Hematopoietic multipotent progenitor cell (in vitro differentiated cells): ENCODE measurements at places on chromosomes 7 and 10. TPM values are rescaled to one million over a fixed set of nuclear protein-coding genes. Genes with fewer than 3 reads are reported as not detected.

- no peak for DNase-seq
Observed at GRCh38 chr7:135121868-135122267, 26.0 kb upstream of the TMEM140 start.

GRCh38 chr7:78585980-78586379 lies 787.4 kb downstream of the PHTF2 start:
- no peak for DNase-seq

GRCh38 chr7:30814700-30815387 lies 43.6 kb downstream of the MINDY4 start:
- DNase-seq, result no peak

GRCh38 chr10:133030781-133031180 lies 56.9 kb upstream of the ADGRA1 start:
- no peak for DNase-seq

GRCh38 chr10:50232261-50232639 lies 19.1 kb downstream of the ASAH2 start:
- DNase-seq, result no peak

Gene CLCN1
- total RNA-seq, result 0.54 TPM

Gene ATOH7
- total RNA-seq, result 0.27 TPM
